ENCODE measurements at places on chromosomes 5 and 9.

- no peak for DNase-seq
These were observed 37.5 kb upstream of the SH3TC2 start for GRCh38 chr5:149100331-149100730.

- no peak for DNase-seq
These were observed 9.9 kb downstream of the PHAX start for GRCh38 chr5:126610616-126611015.

- no peak for DNase-seq
These were observed 8.9 kb upstream of the DBN1 start for GRCh38 chr5:177482359-177482795.

DNA sequence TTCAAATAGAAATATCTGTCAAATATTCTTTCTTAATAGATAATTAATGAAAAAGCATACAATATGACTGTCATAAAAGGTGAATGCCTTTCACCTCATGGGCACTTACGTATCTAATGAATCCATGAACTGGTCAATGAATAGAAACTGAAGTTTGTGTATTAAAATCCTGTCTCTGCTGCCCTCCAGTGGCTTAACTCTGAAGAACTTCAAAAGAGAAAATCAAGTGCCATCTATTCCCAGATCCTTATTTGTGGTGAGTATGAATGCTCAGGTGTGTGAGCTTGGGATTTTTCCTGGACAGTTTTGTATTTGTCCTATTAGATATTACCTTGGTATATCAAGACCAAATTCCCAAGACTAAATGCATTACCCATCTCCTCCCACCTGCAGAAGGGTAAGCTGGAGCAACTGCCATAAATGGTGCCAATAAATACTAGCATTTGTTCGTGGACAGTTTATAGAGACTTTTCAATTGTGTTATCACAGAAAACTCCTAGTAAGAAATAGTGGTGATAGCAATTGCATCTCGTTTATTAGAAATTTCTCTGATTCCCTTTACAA, 44.0 kb upstream of the SVEP1 start:
- DNase-seq, result no peak

GRCh38 chr9:125240649-125240999, 519 bp downstream of the HSPA5 start:
- DNase-seq, result no peak

Measured in right kidney (tissue), 9 donors.